ENCODE measurements at places on chromosomes 7 and 10.

- no peak for DNase-seq
These were observed 8.0 kb downstream of the FRMPD2 start for GRCh38 chr10:48266528-48266927.

DNA sequence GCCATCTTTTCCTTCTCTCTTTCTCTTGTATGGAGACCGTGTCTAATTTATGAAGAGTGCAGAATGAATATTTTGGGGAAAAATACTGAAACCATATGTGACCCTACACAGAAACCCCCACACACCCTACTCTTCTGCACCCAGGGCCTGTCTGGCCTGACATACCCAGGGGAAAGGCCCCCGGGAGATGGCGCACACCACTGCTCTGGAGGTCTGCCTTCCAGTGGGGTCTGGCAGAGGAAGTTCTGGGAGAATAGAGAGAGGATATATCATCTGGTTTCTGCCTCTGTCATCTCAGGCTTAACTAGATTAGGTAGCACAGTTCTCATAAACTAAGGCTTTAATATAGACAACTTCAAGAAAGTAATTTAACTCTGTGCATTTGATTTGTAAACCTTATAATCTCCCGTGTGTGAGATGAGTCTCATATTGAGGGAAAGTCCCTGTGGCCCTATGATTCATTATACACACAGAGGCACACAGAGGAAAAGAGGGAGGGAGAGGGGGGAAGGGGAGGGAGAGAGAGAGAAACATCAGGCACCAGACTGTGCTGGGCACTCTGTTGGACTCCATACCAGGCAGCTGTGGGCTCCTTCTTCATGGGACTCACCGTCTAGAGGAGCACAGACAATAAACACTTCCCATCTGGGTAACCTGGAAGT, 123.3 kb downstream of the AOAH start:
- DNase-seq, result no peak

GRCh38 chr7:98105942-98106544, 619 bp upstream of the LMTK2 start:
- no peak for DNase-seq

GRCh38 chr7:42878303-42878702, 33.6 kb downstream of the C7orf25 start:
- DNase-seq, result no peak

DNA sequence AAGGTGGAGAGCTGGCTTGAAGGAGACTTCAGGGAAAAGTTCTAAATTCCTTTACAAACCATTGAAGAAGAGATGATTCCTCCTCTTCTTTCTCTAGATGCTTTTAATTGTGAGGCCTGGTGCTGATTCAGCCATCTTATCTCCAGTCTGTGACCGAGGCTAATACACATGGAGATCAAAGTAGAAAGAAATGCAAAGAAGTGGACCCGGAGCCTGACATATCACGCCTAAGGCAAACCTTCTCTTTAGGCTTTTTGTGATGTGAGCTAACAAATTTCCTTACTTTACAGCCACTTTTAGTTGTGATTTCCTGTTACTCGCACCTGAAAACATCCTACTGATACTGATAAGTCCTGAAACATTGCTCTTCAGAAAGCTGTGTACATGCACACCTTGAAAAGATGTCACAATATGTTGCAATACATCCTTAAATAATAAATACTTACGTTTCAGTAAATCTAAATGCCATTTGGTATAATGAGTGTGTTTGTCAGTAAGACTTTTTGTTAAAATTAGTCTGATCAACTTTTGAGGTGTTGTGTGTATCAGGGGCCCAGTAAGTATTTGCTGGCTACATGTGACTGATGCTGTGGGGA, 192.4 kb downstream of the BAMBI start:
- no peak for DNase-seq

DNA sequence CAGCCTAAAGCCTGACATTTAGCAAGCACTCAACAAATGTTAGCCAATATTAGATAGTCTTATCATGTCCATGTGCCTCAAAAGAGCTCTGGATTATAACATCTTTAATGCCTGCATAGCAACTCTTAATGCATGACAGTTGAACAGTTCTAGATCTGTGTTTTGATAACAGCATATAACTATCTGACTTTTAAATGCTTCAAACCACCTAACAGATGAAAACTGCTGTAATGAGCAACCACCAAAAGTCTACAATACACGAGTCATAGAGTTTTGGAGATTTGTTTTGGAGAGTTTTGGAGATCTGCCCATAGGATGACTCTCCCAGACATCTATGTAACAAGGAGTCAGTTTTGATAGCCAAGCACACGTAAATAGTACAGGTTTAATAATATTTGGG, 227.3 kb downstream of the TWIST1 start:
- no peak for DNase-seq

- DNase-seq, result no peak
These were observed 109.8 kb downstream of the SH3PXD2A start for GRCh38 chr10:103745341-103746247.

- no peak for DNase-seq
These were observed 233.8 kb upstream of the PRKCQ start for GRCh38 chr10:6813856-6814255.

DNA sequence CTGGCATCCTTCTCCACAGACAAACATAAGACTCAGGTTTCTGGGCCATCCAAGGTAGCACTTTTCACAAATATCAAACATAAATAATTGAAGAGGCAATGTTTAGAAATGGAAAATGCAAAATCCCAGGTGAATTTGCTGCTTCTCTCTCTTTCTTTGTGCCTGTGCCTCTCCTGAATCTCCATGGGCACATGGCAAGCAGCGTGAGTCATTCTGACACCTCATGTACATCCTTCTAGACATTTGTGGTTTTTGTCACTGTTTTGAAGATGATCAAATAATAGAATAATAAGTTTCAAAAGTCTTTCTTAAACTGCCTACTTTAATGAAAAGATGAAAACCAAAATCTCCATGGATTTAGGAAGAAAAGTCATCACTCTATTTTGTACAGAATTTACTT, 60.3 kb upstream of the RAB11FIP2 start:
- no peak for DNase-seq

DNA sequence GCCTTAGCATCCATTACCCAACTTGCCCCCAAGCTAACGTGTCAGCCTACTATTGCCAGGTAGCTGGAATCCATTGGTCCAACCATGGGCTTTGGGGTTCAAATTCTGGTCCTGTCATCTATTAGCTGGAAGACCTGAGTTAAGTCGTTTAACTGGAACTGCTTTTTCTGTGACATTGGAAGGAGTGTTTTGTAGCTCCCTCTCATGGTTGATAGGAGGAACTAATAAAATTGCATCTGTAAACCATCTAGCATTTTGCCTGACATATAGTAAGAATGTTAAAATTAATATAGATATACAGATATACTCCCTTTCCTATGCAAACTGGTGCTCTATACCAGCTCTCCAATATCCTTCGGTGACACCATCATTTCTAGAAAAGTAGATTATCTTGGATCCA, 23.8 kb upstream of the SLF2 start:
- DNase-seq, result no peak

GRCh38 chr7:92489634-92490033, 11.9 kb upstream of the ERVW-1 start:
- DNase-seq, result no peak

- no peak for DNase-seq
These were observed 25.7 kb downstream of the FAM13C start for GRCh38 chr10:59336632-59337031.

DNA sequence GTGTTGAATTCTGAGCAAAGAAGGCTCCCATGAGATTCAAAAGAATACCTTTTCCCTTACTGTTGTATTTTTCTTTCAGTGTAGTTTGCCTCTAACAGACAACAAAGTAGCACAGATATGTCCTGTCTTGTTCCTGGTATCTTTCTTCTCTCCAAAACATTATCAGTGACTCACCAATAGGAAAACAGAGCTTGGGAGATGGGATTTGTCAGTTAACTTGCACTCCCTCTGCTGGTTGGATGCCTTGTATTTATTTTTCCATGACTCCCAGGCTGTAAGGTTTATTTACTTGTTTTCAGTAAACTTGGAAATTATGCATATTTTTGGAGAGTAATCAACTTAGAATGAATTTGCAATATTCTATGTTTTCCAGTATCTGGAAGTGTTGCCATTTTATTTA, 129.7 kb downstream of the SAMD9 start:
- no peak for DNase-seq

DNA sequence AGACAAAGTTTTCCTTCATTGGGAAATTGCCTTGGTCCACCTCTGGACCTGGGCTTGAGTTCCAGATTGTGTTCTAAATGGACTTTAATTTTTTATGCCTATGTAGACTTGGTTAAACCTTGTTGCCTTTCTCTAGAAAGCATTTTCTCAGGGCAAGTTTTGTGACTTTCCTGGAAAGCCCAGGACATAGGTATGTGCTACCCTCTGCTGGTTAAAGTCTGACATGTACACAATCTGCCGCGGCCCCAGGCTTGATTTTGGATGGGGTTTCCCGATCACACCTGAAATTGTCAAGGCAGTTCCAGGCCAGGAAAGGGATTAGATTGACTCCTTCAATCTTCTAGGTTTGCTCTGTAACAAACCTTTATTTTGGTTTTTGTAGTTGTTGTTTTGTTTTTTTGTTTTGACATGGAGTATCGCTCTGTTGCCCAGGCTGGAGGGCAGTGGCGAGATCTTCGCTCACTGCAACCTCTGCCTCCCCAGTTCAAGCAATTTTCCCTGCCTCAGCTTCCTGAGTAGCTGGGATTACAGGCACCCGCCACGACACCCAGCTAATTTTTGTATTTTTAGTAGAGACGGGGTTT, 14.1 kb upstream of the AKR1B10 start:
- DNase-seq, result peak; percentile 3

DNA sequence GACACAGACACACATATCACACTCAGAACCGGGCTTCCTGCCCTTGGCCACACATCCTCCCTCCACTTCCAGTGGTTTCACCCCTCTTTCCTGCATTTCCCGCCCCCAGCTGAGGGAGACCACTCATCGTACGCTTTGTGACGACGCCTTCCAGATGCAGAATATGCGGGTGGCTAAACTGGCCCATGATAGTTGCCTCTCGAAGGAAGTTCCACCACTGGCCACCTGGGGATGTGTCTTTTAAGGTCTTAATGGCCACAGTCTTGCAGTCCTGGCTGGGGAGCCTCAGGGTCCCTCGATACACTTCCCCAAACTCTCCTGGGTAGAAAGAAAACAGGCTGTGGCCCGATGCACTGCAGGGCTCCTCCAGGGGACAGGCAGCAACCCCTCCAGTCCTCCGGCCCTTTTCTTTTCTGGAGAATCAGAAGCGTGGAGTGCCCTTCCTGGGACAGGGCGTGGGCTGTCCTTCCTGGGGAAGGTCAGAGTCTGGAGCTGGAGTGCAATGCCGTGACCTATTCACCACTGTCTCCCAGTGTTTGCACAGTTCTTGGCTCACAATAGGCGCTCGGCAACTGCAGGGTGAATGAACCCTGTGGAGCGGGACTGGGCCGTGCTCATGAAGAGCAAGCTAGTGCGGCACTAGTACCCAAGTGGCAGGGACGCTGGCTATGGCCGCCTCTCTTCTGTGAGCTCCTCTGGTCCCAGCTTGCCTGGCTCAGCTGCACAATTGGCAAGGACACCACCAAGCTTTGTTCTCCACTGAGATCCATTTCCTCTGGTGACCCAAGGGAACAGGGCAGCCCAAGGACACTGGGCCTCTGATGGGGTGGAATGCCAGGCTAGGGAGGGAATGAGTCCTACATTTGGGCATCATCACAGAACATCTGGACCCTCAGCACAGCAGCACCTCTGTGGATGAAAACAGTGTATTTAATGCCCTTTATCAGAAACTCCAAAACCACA, 13.2 kb downstream of the EPHA1 start:
- no peak for DNase-seq

- DNase-seq, result no peak
These were observed 8.4 kb downstream of the ARHGAP21 start for GRCh38 chr10:24715246-24715769.

- no peak for DNase-seq
These were observed 21.6 kb downstream of the MEST start for GRCh38 chr7:130513447-130513846.

GRCh38 chr10:78413076-78414055, 379.7 kb downstream of the RPS24 start:
- DNase-seq, result no peak

GRCh38 chr7:13578294-13578693, 411.2 kb downstream of the ETV1 start:
- DNase-seq, result no peak

All from NCI-H187 (cell line).